Forelimb muscle (tissue), 1 donor: ENCODE measurements at places on chromosomes 5 and 9. TPM values are rescaled to one million over a fixed set of nuclear protein-coding genes. Genes with fewer than 3 reads are reported as not detected.

Gene DAP
- 47.3 TPM for polyA plus RNA-seq

Gene PCA3
- polyA plus RNA-seq = 1.0 TPM

Gene UGT3A2
- 0.68 TPM for polyA plus RNA-seq

DNA sequence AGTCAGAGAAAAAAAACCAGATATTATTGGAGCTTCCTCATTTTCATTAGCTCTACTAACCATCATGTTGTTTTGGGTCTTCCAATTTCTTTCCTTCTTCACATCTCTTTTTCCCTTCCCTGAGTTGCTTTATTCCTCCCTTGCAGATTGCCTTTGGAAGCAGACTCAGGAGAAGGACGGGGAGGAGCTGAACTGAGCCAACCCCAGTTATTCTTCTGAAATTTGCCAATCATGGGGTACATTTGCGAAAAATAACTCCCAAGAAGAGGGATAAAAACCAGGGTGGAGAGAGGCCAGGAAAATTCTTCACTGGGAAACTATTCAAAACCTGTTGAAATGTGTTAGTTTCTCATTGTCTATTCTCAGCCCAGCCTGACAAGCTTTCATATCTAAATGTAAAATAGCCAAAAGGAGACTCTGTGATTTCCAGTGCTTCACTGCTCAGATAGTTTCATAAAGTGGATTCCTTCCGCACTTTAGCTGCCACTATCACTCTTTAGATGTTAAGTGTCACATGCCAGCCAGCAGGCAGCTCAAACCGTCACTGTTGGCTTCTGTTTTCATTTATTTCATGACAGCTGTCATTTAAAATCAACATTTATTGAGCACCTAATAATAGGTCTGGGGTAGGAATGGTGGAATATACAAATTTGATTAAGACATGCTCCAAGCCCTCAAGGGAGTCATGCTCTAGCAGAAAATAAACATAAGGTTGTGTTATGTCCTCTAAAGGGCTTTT lies 204.5 kb downstream of the SREK1 start:
- no peak for DNase-seq

DNA sequence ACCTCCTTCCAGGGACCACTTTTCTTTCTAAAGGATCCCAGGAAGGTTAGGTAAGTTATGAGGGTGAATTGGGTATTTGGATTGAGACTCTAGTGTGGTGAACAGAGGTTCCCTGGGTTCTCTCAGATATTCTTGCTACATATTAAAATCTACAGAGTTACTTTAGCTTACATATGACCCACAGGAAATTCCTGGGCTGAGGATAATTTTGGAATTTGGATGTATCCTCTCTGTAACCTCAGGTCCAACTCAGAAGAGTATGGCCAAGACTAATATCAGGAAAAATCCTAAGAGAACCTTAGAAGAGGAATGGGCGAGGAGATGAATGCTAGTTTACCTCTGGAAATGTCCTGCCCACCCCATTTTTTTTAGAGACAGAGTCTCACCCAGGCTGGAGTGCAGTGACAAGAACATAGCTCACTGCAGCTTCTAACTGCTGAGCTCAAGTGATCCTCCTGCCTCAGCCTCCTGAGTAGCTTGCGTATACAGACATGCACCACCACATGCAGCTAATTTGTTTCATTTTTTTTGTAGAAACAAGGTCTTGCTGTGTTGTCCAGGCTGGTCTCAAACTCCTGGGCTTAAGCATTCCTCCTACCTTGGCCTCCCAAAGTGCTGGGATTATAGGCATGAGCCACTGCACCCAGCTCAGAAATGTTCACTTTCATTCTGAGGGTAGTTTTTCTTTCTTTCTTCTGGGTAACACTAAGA lies 196.4 kb downstream of the ARHGEF28 start:
- no peak for DNase-seq

DNA sequence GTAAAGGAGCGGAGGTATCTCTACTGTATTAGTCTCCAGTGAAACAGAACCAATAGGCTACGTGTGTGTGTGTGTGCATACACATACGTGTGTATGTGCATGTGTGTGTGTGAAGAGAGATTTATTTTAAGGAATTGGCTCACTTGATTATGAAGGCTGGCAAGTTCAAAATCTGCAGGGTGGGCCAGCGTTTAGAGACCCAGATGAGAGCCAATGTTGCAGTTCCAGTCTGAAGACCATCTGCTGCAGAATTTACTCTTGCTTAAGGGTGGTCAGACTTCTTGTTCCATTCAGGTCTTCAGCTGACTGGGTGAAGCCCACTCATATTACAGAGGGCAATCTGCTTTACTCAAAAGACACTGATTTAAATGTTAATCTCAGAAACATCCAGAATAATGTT lies 119.2 kb downstream of the FGF18 start:
- DNase-seq = no peak

DNA sequence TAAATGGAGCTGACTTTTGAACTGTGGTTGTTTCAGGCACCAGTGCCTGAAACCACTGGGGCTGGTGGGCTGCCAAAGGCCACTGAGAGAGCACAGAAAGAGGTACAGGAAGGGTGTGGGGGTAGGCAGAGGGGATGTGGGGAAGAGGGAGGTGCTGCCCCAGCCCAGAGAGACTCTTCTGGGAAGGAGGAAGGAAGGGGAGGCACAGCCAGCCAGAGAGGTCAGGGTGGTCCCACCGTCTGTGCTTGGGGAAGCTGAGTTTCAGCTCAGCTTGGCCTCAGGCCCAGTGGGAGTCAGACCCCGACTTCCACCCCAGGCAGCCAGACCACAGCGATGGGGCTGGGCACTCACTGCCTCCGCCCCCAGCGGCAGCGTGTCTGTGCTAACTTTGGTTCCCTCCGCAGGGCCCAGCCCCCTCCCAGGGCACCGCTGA lies 8.6 kb upstream of the PHYKPL start:
- no peak for DNase-seq

DNA sequence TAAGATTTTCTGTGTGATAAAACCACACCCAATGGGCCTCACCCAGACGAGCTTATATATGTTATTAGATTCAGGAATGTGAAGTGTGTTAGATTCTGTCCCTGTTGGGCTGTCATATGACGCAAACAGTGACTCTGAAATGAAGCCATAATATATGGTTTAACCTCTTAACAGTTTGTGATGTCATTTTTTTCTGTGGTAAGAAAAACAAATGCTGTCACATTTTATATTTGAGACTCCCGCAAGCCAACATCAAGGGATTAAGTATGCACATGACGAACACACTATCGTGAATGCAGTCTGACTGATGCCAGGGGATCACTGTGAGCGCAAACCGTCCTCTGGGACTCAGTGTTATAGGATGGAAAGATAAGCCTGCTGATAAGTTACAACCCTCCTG lies 321.7 kb downstream of the SH3GL2 start:
- no peak for DNase-seq

DNA sequence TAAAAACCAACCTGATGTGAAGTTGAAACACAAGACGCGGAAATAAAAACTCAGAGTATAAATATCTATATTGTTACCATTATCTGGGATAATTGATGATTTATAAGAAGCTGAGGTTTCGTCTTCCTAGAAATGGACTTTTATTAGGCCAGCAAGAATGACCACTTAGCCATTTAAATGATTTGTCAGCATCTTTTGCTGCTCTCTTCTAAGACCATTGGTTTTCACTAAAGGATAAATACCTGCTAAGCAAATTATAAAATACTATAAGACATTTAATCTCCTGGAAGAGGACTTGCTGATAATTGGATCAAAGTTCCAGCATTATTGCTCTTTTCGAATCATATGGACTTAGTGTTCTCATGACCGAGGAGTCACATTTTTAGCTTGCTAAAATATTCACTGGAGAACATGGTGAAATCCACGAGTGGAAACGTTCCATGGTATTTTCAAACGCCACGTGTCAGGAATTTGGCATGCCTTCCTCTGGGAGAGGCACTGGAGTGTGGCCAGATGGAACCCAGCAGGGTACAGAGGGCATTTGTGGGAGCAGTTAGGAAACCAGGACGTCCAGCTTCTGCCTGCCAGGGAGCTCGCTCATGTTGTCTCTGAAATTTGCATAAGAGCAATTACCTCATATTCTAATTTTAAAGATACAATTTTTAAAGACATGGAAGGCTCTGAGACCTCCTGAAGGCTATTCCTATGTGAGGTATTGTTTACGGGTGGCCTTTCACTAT lies 43.1 kb downstream of the TNFAIP8 start:
- DNase-seq = no peak

DNA sequence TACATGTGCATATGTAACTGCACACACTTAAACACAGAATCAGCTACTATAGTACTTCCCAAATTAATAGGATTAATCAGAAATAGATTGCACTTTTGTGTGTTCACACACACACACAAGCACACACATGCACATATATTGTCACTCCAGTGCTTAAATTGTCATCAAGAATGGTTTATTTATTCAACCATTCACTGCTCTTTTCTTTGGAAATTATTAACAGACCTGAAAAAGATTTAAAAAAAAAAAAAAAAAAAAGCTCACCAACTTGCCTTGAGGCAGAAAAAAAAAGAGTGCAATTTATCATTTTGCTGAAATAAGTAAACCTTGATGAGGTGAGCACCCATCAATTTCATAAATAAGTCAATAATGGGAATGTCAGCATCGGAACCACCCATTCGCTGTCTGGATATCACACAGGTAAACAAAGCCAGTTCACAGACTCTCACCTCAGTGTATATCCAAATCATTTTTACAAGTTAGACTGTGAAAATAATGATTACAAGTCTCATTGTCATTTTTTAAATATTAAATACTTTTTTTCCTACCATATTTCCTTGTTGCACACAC lies 562.8 kb downstream of the BNC2 start:
- DNase-seq = no peak
